ENCODE measurements at places on chromosomes 4 and X. TPM values are rescaled to one million over a fixed set of nuclear protein-coding genes. Genes with fewer than 3 reads are reported as not detected.

The FOXP3 gene
- total RNA-seq, result not detected

The PTCHD1 gene
- 0.19 TPM for total RNA-seq

The TCEAL6 gene
- not detected for total RNA-seq

The AVPR2 gene
- not detected for total RNA-seq

The SHROOM2 gene
- 41.9 TPM for total RNA-seq

The CCDC149 gene
- 7.7 TPM for total RNA-seq

The MOB1B gene
- 18.3 TPM for total RNA-seq

The F8A2 gene
- not detected for total RNA-seq

The SPANXB1 gene
- not detected for total RNA-seq

The GLRB gene
- total RNA-seq, result 0.53 TPM

The NALF2 gene
- total RNA-seq, result 0.29 TPM

- DNase-seq, result no peak
These were observed 4.4 kb upstream of the C4orf36 start for GRCh38 chr4:86896596-86896995.

DNA sequence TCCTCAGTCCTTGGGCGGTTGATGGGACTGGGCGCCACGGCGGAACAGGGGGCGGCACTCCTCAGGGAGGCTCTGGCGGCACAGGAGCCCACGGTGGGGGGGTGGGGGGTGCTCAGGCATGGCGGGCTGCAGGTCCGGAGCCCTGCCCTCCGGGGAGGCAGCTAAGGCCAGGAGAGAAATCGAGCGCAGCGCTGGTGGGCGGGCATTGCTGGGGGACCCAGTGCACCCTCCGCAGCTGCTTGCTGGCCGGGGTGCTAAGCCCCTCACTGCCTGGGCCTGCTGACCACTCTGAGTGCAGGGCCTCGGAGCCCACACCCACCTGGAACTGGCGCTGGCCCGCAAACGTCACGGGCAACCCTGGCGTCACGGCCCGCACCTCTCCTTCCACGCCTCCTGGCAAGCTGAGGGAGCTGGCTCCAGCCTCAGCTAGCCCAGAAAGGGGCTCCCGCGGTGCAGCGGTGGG lies 164.9 kb upstream of the AGA start:
- no peak for DNase-seq

DNA sequence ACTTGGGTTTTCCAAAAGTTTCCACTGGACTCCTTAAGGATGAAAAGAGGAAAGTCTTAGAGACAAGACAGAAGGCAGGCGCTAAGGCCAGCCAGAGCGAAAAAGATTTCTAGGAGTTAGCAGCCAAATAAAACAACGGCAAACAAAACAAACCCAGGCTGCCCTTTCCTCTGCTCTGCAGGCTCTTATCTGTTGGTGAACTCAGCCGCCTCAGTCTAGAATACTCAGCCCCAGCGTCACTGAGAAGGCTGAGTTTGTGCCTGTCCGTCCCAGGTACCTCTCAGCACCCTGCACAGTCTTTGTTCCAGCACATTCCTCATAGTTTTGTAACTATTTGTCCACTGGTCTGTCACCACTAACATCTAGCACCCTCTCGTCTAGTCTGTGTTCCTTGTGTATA lies 75.6 kb upstream of the FAM9C start:
- DNase-seq, result no peak

GRCh38 chrX:5644776-5645175 lies 583.9 kb downstream of the NLGN4X start:
- DNase-seq, result no peak

DNA sequence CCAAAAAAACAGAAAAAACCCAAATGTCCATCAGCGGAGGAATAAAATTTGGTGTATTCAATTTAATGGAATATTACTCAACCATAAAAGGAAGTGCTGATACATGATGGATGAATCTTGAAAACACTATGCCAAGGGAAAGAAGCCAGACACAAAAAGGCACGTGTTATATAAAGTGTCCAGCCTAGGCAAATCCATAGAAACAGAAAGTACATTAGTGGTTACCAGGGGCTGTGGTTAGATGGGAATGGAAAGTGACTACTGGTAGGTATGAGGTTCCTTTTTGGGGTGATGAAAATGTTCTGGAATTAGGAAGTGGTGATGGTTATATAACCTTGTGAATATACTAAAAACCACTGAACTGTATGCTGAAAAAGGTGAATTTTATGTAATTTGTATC lies 3.5 kb upstream of the CDKL2 start:
- no peak for DNase-seq

DNA sequence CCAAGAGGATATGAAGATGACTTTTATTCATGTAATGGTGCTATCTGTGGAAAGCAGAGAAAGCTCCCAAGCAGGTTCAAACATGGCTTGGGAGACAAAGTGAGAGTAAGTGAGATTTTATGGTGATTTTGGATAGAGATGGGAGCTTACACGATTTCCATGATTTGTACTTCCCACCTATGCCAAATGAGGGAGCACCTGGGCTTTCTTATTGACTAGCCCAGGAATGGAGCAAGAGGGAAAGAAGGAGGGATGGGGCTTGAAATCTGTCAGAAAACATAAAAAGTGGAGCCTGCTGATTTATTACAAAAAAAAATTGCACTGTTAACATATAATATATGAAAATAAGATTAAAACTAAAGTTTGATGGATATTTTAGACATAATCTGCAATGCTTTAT lies 703.5 kb upstream of the PABPC4L start:
- DNase-seq, result no peak

- no peak for DNase-seq
These were observed 120.1 kb upstream of the MED14 start for GRCh38 chrX:40855411-40855810.

DNA sequence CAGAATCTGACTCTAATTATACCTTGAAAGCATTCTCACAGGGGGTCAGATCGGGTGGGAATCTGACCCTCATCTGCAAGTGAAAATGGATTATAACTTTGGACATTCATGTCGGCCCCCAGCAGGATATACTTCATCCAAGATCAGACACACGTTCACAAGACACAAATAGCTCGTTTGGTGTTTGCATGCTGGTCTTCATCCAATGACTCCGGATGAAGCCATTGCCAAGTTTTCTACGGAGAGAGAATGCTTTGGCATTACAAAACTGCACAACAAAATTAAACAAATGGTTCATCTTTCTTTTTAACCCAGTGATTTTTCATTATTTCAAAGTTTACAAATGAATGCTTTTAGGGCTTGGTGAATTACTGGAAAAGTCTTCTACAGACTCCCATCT lies 105.5 kb downstream of the MID1 start:
- DNase-seq, result no peak

DNA sequence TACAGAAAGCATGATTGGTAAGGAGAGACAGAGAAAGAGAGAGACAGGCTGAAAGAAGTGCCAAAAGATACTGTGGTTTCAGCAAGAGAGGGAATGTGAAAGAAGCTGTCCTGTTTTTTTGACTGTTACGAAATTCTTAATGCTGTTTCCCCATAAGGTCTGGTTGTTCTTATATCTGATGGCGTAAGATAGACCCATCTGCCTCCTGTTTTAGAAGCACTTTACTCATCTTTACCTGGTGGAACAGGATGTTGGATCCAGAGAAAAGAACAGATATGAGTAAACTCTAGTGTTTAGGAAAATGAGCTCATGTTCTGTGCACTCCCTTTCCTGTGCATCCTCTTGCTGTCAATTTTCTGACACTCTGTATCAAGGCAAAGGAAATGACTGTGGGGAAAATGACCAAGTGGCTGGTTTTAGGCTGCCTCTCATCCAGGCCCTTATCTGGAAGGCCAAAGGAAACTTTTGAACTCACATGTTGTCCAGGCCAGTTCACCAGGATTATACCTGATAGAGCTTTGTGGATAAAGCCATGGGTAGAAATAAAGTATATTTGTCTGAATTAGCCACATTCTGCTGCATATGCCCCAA lies 311.7 kb upstream of the HTR2C start:
- no peak for DNase-seq

GRCh38 chrX:117982694-117983392 lies 133.8 kb downstream of the KLHL13 start:
- no peak for DNase-seq

DNA sequence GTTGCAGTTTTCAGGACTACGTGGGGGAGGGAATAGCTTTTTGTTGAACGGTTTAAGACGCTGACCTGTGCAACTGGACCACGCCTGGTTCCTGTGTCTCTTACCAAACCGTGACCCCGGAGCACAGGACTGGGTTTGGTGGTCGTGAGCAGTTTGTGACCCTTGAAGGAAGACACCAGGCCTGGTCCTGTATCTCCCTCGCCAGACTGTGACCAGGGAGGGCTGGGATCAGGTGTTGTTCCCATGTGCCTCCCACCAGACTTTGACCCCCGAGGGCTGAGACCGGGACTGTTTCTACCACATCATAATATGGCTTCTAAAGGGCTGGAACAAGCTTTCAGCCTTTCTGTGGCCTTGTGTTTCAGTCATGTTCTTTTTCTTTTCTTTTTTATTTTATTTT lies 683 bp downstream of the EBP start:
- DNase-seq, result no peak

GRCh38 chrX:136752796-136753195 lies 27.9 kb downstream of the ARHGEF6 start:
- no peak for DNase-seq

GRCh38 chrX:106159861-106160282 lies 8.2 kb upstream of the PWWP3B start:
- no peak for DNase-seq

- DNase-seq, result no peak
These were observed 82.1 kb downstream of the PPP1R2C start for GRCh38 chrX:42695800-42696358.

DNA sequence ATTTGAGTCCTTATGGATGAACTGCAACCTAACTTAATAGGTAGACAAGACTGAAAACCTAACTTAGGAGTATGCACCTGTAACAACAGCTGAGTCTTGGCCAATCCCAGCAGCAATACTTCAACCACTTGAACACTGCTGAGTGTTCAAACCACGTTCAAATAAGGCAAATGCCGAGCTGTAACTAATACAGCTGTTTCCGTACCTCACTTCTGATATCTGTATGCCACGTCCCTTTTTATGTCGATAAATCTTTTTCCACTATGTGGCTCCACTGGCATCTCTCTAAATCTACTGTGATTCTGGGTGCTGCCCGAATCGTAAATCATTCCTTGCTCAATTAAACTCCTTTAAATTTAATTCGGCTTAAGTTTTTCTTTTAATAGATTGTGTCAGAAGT lies 459.7 kb downstream of the INPP4B start:
- no peak for DNase-seq

- DNase-seq, result no peak
These were observed 2.1 kb downstream of the HHIP start for GRCh38 chr4:144648042-144648441.

GRCh38 chr4:26857278-26858034 lies 3.2 kb upstream of the STIM2 start:
- no peak for DNase-seq

DNA sequence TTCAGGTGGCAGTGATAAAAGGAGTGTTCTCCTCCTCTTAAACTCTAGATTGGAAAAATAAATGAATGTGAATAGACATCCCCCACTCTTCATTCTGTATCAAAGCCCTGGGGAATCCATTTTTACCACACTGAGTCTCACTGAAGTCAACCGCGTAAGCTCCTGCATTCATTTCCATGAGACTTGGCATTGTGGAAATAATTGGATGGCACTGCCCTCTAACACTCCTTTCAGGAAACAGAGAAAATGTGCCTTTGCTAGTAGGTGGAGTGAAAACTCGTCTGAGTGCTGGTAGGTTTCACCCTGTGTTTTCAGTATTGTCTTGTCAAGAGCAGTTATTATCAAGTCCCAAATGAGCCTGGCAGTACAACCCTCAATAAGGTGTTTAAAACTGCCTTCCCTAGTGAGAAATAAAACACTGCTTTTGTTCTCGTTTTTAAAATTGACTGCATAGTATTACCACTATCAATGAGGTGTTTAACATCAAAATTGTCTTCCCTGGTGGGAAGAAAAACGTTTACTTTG lies 9.7 kb upstream of the CDKN2AIP start:
- DNase-seq, result no peak

DNA sequence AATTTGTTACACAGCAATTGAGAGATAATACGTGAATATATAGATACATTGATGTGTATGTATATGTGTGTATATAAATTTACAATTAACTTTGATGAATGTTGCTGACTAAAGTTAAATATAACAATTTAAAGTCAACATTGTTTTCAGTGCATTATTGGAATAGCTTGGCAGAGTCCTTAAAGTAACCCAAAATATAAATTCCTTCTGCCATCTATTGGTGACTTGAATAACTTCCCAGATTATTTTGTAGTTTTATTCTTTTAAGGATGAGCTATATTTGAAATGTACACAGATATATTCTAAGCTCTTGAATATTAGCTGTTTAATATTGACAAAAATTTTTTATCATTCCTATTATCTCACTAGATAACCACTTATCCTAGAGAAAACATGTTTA lies 298.2 kb upstream of the FSTL5 start:
- no peak for DNase-seq

- no peak for DNase-seq
These were observed 211.4 kb downstream of the FMR1NB start for GRCh38 chrX:148192547-148192946.

- DNase-seq, result no peak
These were observed 109.1 kb downstream of the TASL start for GRCh38 chrX:30468471-30468870.

DNA sequence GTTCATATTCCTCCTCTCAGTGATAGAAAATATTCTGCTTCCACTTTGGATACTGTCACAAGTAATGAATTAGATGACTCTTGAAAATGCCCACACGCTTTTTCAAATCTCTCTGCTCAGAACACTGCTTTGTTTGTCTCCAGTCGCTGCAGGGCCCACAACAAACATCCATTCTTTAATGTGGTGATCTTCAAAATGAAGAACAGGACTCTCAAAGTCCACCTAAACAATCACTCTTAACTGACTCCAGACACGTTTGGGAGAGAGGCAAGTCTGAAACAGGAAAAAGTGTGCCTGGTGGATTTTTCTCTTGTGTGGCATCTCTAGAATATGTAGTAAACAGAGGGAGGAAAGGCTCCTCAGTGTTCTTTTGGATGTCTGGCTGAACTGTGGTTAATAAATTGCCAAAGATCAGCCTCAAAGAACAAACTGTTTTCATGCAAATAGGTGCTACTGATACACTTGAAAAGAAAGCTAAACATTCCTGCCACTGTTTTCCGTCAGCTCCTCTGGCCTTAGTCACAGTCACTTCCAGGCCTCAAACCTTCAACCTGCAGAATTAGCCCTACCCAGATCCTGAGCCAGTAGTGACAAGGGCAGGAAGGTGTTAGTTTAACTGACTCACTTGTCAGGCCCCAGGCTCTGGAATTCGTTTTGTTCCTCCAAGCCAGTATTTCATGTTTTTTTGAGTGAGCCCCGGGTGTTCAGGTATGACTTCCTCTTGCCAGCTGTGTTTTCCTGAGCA lies 259.6 kb upstream of the GPC4 start:
- no peak for DNase-seq

All from glomerular endothelial cell (primary cell).